T-helper 1 cell (primary cell): ENCODE measurements at places on chromosomes 6 and 20.

DNA sequence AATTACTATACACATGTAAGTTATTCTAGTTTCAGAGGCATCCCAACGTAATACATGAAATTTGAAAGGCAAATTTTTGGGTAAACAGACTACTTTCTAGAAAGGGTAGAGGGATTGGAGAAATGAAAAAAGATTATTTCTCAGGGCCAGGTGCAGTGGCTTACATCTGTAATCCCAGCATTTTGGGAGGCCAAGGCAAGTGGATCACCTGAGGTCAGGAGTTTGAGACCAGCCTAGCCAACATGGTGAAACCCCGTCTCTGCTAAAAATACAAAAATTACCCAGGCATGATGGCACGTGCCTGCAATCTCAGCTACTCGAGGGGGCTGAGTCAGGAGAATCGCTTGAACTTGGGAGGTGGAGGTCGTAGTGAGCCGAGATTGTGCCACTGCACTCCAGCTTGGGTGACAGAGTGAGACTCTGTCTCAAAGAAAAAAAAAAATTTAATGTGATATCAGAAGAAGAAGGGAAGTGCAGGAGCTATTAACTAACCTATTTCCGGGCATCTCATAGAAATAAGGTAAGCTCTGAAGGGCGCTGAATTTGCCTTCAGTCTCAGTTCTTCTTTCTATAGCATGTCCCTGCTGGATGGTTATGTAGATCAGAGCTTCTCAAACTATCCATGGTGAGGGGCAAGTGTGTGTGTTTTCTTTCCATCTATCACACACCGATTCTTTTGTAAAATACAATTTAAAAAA lies 100.3 kb upstream of the MTHFD1L start:
- no peak for DNase-seq

DNA sequence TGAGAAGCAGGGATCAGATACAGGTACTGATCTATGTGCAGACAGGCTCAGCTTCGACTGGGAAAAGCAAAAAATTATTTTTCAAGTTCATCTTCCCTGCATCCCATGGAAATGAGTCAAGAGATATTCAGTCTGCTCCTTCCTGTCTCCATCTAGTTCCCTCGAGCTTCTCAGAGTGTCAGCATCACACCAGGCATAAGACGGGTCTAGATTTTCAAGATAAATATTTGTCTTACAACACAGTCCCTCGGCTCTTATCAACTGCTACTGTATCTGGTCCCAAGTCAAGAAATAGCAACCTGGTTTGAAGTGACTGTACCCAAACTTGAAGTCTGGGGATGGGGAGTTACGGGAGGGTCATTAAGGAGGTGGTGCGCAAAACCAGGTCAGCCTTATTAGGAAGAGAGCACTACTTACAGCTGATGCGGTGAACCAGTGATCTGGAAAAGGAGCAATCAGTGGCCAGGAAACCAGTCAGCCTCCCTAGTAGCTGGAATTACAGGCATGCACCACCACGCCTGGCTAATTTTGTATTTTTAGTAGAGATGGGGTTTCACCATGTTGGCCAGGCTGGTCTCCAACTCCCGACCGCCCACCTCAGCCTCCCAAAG lies 29.7 kb downstream of the ZMYND8 start:
- DNase-seq = no peak

GRCh38 chr6:125222531-125223455 lies 69.2 kb downstream of the TPD52L1 start:
- no peak for DNase-seq

GRCh38 chr6:162019349-162019748 lies 708.2 kb downstream of the PRKN start:
- no peak for DNase-seq

DNA sequence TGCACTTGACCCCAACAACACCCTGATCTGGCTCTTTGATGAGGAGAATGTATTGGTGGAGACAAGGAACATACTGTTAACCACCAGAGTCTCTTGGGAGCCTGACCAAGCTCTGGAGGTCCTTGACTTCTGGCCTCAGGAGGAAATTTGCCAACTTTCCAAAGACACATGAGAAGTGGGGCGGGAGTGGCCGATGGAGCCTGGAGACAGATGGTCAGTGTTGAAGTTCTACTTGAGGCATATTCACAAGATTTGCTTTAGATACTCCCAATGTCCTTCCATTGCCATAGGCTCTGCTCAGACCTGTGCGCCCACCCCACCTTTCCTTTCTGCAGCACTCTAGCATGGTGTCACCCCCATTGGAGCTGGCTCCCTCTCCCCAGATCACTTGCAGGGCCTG lies 241.0 kb downstream of the SLC24A3 start:
- no peak for DNase-seq

DNA sequence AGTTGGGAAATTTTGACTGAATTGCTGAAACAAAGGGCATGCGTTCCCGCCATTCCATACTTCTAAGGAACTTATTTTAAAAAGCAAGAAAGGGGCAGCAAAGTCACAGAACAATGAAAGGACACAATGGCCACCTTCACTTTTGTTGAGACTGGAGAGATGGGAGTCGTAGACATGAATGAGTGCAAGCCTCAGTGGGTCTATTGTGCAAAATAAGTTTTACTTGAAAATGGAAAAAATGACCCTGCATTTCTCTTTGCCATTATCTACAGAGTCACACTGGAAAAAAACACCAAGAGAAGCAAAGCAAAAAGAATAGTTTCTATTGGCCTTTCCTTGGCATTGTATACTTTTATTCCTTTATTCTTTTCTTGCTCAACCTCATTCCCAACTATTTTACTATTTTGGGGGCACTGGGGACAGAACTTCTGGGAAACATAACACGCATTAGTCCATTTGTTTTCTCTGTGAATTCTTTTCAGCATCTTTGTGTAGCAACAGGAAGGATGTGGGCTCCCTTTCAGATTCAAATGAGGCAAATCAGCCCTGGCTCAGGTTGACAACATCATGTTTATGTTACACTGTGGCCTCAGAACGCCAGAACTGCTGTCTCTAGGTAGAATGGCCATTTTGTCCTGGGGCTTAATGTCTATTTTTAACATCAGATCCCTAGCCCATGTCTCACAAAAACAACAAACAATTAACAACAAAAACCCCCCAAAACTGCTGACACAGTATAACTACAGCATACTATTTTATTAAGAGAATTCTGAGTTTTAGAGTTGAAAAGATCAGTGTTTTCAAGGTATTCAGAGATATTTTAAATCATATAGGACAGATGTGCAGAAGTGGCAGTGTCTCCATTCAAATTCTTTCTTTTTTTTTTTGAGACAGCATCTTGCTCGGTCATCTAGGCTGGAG lies 122.2 kb downstream of the FYN start:
- peak; percentile 64 for DNase-seq

DNA sequence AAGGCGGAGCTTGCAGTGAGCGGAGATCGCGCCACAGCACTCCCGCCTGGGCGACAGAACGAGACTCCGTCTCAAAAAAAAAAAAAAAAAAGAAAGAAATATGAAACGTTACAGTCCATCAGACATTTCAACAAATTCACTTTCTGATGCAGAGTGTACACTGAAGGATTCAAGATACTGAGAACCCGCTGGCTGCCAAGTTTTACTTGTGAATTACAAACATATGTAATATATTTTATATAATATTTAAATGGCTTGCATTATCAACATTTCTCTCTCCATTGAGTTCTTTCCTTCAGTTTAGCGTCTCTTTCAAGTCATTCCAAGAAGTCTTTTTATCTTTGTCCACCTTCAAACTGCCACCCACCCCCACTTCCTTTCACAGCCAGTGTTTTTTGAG lies 240.9 kb upstream of the RNF217 start:
- no peak for DNase-seq

- DNase-seq = no peak
These were observed 219.7 kb downstream of the FARS2 start for GRCh38 chr6:5481033-5481432.

GRCh38 chr6:150710236-150710635 lies 110.6 kb downstream of the PLEKHG1 start:
- no peak for DNase-seq

- DNase-seq = no peak
These were observed 99.0 kb upstream of the LGSN start for GRCh38 chr6:63418741-63419140.

DNA sequence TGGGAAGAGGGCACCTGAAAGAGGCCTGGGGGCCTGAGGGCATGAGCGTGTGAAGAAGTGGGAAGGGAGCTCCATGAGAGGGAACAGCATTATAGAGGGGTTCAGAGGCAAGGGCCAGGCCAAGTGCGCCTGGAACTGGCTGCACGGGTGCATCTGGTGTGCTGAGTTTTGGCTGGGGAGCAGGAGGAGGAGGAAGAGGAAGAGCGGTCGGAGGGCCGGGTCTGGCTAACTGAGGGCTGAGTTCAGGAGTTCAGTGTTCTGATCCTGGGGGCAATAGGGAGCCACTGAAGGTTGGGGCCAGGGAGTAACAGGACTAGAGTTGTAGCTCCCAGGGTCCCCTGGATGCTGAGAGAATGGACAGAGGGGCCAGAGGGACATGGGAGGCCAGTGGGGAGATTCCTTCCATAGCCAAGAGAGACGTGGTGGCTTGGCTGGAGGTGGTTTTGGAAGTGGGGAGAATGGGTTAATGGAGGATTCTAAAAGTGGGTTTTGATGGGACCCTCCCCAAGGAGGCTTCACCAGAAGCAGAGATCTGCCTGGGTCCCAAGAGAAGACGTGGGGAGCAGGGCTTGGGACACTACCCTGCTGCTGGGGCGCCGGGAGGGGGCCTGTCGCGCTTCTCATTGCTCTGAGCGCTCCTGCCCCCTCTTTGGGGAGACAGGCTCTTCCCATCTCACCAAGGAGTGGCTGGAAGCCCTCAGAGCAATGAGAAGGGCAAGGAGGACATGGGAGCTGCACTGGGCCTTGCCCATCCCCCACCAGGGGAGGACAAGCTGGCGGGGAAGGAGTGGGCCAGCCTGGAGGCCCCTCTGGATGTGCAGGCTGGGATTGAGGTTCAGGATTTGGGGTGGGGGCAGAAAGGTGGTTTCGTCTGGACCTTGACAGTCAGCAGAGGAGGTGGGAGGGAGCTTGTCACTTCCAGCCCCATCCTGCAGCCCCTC lies 28.7 kb downstream of the ZBP1 start:
- no peak for DNase-seq

DNA sequence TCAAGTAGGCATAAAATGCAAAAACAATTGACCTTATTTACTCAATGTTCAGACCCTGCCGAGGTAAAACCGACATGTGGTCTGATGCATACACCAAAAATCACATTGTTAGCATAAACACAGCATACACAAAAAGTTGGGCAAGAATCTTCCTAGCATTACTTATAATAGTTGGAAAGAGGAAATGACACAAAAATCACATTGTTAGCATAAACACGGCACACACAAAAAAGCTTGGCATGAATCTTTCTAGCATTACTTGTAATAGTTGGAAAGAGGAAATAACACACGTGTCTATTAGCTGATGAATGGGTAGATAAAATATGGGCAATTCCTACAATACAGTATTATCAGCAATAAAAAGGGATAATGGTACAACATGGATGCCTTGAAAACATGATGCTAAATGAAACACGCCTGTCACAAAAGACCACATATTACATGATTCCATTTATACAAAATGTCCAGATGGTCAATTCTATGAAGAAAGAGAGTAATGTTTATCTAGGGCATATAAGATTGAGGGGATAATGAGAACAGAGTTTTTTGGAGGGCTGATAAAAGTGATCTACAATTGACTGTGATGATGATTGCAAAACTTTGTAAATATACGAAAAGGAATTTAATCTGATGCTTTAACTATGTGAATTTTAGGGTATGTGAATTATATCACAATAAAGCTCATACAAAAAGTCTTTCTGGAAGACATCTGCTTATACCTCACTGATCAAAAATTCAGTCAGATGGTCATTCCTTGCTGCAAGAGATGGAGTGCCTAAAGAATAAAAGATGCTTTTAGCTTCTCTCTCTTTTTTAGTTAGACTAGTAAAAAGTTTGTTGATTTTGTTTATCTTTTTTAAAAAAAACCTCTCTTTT lies 1019.5 kb upstream of the CITED2 start:
- DNase-seq = no peak

DNA sequence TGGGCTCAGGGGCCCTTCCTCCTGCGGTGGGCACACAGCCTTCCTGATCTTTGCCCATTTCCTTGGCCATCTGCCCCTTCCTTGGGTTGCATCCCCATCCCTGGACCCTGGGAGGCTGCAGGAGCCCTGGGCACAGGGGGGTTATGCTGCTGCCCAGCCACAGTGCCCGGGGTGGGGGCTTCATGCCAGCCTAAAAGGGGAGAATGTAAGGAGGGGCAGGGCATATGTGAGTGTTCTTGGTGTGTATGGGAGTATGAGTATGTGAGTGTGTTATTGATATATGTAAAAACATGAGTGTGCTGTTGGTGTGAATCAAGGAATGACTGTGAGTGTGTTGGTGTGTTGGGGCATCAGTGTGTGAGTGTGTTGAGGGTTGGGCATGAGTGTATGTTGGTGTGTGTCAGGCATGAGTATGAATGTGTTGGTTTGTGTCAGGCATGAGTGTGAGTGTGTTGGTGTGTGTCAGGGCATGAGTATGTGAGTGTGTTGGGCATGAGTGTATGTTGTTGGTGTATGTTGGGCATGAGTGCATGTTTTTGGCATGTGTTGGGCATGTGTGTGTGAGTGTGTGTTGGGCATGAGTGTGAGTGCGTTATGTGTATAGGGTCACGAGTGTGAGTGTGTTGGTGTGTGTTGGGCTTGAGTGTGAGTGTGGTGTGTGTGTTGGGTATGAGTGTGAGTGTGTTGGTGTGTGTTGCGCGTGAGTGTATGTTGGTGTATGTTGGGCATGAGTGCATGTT lies 14.7 kb upstream of the CST8 start:
- DNase-seq = no peak

- DNase-seq = no peak
These were observed 8.4 kb downstream of the SUN5 start for GRCh38 chr20:32995802-32996201.

- no peak for DNase-seq
These were observed 273.6 kb downstream of the PACRG start for GRCh38 chr6:163001330-163001729.

- DNase-seq = no peak
These were observed 104.4 kb downstream of the NCR2 start for GRCh38 chr6:41439524-41440418.

DNA sequence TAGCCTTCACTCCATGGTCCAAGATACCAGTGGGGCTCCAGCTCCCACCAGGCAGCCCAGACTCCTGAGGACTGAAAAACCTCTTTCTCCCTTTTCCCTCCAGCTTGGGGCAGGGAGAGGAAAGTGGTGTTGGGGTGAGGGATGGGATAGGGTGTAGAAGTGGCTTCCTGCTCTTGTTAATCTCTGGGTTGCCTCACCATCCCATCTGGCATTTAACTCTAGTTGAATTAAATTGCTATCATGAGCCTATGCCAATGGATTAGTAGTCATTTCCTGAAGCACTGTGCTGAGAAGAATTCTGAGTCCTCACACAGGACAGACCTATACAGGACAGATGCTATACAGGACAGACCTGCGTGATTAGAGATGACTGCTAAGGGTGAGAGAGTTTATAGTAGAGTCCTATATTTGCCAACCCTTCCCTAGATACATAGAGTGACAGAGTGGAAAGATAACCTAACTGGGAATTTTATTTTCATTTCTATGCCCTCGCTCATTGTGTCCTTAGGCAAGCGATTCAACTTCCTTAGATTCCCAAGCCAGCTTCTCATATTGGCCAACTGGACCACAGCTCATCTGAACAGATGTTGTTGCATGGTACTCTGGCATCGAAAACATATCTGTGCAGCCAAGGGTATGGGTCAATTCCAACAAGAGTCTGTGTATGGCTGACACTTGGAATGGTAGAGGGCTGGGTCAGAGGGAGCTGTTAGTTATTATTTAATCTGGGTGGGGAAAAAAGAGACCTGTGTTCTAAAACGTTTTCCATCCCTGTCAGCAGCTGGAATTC lies 42.8 kb downstream of the MCHR2 start:
- no peak for DNase-seq

- DNase-seq = no peak
These were observed 229.3 kb upstream of the TENT5A start for GRCh38 chr6:81981812-81982211.

GRCh38 chr6:121436960-121437850 lies 1.8 kb downstream of the GJA1 start:
- DNase-seq = no peak
